Lung microvascular endothelial cell (primary cell): ENCODE measurements at places on chromosomes 1 and 21. TPM values are rescaled to one million over a fixed set of nuclear protein-coding genes. Genes with fewer than 3 reads are reported as not detected.

Gene IVL
- not detected in 2 replicates for total RNA-seq

Gene HSPG2
- 250 and 367 TPM in 2 replicates for total RNA-seq

Gene LCE6A
- not detected in 2 replicates for total RNA-seq

Gene AMY1A
- not detected in 2 replicates for total RNA-seq

Gene CFHR2
- total RNA-seq = not detected in 2 replicates

Gene THRAP3
- 104 and 113 TPM in 2 replicates for total RNA-seq

Gene LEMD1
- not detected in 2 replicates for total RNA-seq

Gene XCL2
- total RNA-seq = not detected in 2 replicates

Gene LENEP
- 0.40 and 0.44 TPM in 2 replicates for total RNA-seq

DNA sequence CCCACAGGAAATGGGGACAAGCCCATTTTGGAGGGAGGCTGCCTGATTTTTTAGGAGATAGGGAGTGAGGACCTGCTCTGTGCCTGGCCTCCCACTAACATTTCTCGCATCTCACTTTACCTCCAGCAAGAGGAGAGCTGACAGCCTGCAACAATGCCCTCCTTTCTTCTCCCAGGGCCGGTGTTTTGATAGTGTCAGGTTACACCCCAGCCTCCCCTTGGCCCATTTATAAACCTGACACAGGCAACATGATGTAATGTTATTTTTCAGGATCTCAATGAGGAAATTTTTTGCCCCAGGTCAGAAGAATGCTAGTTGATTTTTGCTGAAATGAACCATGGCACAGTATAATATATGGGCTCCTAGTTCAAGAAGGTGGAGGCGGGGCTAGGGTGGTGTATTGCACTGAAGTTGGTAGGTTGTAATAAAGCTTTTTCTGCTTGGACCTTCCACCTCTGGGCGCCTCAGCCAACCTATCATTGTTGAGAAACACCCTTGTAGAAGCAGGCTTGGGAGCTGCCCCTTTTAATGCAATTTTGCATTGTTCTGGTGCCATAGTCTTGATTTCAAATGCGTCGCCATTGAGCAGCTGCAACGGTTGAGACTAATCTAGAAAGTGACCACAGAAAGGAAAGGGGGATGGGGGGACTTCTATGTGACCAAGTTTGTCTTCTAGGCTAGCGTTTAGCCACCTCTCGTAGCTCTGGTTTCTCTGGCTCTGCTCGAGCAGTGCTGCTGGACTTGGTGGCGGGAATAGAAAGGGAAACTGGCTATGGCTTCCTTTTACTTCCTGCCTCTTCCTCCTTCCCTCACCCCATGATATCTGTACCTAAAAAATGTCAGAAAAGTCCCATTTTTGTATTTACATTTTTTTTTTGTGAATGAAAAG, 53.0 kb downstream of the PBX1 start:
- DNase-seq = peak; percentile 67

- no peak for DNase-seq
These were observed 12.3 kb upstream of the PNRC2 start for GRCh38 chr1:23947366-23947765.

GRCh38 chr1:230142608-230143210, 75.7 kb downstream of the GALNT2 start:
- no peak for DNase-seq

GRCh38 chr1:179742291-179742690, 800 bp upstream of the FAM163A start:
- no peak for DNase-seq

GRCh38 chr1:206116873-206117150, 376 bp downstream of the AVPR1B start:
- DNase-seq = no peak

DNA sequence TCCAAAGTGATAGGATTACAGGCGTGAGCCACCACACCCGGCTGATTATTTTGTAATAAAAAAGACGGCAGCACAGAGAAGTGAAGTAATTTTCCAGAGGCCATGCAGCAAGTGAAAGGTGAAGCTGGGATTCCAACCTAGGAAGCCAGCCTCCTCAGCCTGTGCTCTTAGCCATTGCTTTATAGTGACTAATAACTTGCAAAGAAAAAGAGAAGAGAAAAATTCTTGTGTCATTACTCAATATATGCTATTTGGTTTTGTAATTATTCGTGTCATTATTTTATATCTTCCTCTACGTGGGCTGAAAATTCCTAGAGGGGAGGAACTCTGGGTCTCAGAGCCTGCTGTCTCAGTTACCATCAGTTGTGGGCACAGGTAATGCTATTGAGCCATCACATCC, 1.6 kb upstream of the IER5 start:
- no peak for DNase-seq

DNA sequence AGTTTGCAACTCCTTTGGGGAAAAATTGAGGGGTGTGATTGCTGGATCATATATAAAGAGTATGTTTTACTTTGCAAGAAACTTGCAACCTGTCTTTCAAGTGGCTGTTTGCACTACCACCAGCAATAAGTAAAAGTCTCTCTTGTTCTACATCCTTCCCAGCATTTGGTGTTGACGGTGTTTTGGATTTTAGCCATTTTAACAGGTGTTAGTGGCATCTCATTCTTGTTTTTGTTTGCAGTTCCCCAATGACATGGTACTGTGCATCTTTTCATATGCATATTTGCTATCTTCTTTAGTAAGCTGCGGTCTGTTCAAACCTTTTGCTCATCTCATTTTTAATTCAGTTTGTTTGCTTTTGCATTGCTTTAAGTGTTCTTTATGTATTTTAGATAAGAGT, 535.5 kb downstream of the LRRIQ3 start:
- DNase-seq = no peak

GRCh38 chr21:43865540-43866259, 677 bp downstream of the AGPAT3 start:
- peak; percentile 55 for DNase-seq

GRCh38 chr1:59043796-59044195, 253.1 kb upstream of the FGGY start:
- DNase-seq = peak; percentile 76

DNA sequence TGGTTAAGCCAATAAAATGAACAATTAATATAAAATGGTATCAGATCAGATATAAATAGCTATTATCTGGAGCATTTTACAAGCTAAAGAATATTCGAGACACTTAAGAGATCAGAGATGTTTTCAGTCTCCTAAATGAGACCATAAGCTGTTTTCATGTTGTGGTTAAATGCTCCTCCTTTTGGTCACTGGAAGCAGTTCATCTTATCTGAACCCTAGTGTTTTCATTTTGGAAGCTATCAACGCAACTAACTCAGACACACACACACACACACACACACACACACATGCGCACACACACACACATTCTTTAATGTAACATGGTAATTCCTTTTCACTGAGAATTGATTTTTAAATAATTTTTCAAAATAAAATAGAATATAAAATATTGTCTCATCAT, 10.0 kb upstream of the LRRC8C start:
- no peak for DNase-seq

DNA sequence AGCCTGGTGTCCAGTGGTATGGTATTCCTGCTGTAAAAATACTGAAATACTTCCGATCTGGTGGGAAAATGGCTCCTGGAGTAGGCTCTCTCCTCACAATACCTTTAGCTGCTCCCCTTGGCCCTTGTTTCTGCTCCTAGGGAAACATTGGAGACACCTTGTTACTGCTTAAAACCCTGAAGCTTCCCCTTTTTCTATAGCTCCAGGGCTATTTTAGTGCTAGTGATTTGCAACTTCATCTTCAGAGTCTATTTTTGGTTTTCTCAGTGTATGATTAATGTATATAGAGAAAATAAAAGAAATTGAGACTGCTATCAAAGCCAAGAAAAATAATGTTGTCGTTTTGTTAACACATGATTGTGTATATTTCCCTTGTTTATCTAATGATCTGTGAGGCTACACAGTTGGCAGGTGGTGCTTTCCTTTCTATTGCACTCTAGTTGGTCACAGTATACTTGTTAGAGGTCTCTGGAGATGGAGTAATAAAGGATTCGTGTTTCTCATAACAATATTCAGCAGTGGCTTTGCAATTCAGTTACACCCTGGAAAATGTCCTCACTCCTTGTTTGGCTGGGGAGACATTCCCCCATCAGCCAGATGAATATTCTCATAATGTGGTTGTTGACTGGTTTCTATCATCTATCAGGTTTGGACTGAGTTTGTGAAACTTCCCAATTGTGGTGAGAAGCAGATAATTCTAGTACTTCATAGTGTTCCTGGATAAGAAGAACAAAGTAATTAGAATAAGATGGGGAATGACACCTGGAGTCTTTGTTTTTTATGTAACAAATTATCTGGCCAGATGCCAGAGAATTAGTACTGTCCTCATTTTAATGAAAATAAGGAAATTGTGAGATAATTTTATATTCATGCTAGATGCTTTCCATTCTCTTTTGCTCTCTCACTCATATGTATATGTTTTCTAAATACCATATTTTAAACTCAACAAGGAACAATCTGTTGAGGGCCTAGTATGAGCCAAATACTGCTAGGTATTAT, 44.8 kb upstream of the CACYBP start:
- peak; percentile 20 for DNase-seq

GRCh38 chr21:19228226-19228625, 824.6 kb upstream of the TMPRSS15 start:
- no peak for DNase-seq

GRCh38 chr1:64337475-64337874, 132.5 kb upstream of the CACHD1 start:
- no peak for DNase-seq

DNA sequence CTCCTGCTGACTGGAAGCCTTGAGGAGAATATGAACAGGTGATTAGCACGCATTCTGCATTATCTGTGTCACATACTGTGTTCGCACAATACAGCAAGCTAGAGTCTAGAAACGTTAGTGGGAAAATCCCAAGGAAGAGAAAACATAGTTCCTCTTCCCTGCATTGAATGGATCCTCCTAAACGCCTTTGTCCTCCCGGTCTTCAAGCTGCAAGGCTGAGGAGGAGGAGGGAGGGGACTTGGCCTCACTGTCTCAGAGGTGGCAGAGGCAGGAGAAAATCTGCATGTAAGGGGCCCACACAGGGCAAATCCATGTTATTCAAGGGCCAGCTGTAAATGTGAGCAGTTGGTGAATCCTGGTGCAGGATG, 34.4 kb downstream of the WNT9A start:
- no peak for DNase-seq

- DNase-seq = no peak
These were observed 156.4 kb downstream of the URB2 start for GRCh38 chr1:229782469-229782868.
